HTR-8/SVneo (cell line): ENCODE measurements at places on chromosomes 11 and 22.
A peak's percentile ranks its signal among the peaks of the same experiment; 100 is the strongest.

DNA sequence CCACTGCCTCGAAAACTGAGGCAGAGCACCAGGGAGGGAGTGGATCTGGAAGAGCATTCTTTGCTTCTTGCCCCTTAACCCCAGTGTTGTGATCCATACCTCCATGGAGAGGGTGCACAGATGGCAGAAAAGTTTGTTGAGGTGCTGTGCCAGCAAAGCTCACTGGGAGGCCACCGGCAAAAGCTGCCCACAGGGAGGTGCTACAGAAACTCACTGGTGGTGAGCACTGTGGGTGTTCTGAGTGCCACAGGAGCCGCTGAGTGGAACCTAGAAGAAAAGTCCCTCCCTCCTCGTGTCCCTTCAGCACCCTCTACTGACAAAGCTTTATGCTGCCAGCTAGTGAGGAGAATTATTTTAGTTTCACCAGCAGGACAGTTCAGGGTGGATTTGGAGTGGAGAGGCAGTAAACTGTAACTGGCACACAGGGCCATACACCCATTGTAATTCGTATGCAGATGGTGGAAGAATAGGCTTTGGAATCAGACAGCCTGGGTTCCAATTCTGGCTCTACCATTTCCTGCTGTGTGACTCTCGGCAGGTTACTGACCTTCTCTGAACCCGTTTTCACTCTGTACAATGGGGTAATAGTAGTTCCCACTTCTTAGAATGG is 84.6 kb downstream of the SWAP70 start:
- peak; percentile 62 for DNase-seq

DNA sequence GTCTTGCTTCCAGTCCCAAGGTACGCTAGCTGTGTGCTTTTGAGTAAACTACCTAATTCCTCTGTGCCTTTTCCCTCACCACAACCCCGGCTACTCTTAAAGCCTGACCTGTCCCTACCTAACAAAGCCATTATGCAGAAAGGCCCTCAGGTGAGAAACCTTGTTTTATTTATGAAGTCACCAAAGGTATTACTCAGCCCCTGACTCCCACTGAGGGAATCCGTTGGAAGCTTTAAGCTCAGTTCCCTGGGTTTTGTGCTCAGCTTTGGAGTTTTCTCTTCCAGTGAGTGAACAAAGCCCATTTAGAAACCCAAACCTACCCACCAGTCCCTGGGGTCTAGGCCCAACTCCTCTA is 90.9 kb downstream of the APIP start:
- DNase-seq, result no peak

DNA sequence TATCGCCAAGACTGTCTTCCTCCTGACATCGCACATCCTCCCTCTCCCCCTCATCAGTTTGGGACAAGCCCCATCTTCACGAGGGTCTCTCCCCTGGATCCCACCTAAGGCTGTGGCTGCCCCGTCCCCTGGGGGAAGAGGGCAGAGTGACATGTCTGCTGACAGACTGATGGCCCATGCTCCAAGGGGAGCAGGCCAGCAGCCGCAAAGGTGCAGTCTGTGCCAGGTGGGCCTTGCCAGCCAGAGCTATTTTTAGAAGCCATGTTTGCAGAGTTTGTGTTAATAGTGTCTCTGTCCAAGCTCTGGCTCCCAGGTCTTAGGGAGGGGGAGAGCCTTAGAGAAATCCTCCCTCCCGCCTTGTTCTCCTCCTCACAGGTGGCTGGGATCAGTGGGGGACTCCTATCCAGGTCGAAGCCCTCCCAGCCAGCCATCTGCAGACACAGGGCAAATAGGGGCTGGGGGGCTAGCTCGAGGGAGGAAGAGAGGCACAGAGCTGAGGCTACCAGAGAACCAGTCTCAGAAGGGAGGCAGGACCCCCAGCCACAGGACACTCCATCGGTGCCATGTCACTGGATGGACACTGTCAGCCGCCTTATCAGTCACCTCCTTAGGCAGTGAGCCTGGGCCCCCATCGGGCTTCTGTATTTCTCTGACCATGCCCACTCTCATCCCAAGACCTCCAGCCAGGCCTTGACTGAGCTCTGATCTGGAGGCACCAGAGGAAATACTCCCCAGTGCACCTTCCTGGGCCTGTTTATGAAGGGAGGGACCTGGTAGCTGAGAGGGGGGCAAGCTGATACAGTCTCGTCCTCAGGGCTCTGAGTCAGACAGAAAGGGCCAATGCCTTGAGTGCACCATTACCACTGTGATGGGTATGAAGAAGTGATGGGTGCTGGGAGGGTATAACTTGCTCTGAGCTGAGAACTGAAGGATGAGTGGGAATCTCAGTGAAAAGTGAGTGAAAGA is 49.3 kb downstream of the CHRDL2 start:
- no peak for DNase-seq

GRCh38 chr11:23555085-23555484 is 694.8 kb upstream of the CCDC179 start:
- DNase-seq, result peak; percentile 2

- DNase-seq, result no peak
These were observed 7.7 kb downstream of the ELF5 start for GRCh38 chr11:34505874-34506273.

DNA sequence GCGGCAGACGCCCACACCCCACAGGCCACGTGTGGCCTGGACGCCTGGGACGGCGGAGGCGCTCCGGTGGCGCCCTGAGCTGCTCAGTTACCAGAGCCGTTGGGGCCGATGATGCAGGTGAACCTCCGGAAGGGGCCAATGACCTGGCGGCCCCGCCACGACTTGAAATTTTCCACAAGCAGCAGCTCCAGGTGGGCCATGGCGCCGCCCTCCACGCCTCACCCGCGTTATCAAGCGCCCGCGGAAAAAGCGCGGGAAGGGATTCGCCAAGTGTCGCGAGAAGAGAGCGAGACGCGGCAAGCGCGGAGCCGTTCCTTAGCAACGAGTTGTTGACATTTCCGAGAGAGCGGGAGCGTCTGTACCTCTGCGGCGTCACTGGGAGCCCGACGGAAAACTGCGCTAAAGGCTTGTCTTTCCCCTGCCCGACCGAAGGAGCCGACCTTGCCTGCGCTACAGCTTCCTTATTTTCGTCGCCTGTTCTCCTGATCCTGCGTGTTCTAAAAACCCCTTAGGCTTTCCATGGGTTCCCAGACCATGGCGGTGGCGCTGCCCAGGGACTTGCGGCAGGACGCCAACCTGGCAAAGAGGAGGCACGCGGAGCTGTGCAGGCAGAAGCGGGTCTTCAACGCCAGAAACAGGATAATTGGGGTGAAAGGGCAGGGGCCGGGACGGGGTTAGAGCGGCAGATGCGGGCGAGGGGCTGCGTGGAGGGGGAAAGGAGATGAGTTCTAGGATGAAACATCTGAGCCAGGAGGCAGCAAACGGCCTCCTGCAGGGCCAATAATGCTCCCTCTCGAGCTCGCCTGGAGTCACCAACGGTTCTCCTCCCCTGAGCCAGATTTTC is at the start of the genes RIBC2 and SMC1B:
RIBC2 (plus strand) TSS at position 326 of the 844 bp plus-strand sequence; CDS start at position 520, 194 bp downstream.
SMC1B (minus strand) TSS at position 232 of the 844 bp plus-strand sequence; CDS start at position 200, 32 bp downstream.
- DNase-seq, result no peak

- no peak for DNase-seq
These were observed 39.7 kb upstream of the TH start for GRCh38 chr11:2211113-2211971.

GRCh38 chr11:69009441-69010211 is 3.4 kb downstream of the MRGPRF start:
- DNase-seq, result no peak

- peak; percentile 7 for DNase-seq
These were observed 752.9 kb downstream of the CNTN5 start for GRCh38 chr11:99773646-99774045.

- no peak for DNase-seq
These were observed 17.1 kb downstream of the MARK2 start for GRCh38 chr11:63855975-63856374.

- no peak for DNase-seq
These were observed 44.0 kb upstream of the TENM4 start for GRCh38 chr11:79484872-79485271.

- DNase-seq, result peak; percentile 89
These were observed 32.1 kb upstream of the DGKZ start for GRCh38 chr11:46315033-46315738.

- DNase-seq, result no peak
These were observed 255.2 kb downstream of the BUD13 start for GRCh38 chr11:116517584-116517983.

GRCh38 chr11:94757037-94757735 is 11.0 kb upstream of the AMOTL1 start:
- DNase-seq, result no peak

- DNase-seq, result no peak
These were observed 25.8 kb upstream of the C11orf96 start for GRCh38 chr11:43916621-43917020.

DNA sequence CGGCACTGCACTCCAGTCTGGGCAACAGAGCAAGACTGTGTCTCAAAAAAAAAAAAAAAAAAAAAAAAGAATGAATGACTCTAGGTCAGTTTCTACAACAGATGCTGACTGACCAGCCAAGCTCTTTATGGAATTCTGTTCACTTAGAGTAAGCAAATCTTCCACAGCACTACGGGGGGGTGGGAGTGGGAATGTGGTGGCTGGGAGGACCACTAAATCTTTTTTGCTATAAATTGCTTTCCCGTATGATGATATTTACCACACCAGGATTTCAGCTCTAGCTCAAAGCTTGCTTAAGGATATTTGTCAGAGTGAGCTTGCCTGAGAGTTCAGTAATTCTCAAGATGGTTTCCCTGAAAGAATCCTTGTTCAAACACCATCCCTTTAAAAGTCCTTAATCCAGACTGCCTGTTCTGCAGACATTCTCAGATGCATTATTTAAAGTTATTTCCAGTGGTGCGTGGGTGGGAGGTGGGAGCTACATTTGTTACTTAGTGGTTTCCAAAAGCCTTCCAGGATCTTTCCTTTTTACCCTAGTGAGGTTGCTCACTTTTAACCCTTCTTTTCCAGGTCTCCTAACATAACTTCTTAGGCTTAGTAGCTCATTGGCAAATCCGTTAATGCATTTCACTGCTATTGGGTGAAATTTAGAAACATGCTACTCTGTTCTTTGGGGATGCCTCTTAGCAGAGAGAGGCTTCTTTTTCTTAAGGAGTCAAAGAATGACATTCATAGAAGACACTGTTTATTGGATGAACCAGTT is 65.9 kb downstream of the UBASH3B start:
- DNase-seq, result no peak

DNA sequence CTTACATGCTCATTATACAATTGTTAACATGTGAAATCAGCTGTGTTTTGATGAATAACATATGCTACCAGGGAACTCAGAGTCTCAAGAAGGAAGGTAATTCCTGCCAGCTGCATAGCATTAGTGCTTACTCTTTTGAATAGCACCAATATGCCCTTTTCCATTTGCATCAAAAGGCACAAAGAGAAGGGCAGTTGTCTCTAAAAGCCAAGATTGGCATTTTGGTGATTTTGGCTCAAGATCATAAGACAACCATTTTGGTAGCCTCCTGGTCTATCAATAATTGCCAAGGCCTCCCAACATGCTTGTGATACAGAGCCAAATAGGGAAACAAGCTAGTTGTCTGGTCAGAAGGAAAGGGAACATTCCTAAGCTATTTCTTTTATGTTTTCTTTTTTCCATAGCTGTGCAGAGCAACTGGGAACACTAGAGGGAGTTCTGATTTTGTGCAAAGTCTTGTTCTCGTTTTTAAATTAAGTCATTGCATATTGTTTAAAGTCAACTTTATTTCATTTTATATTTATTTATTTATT is 416.7 kb upstream of the CHORDC1 start:
- no peak for DNase-seq
